ENCODE measurements at places on chromosomes 13 and 19.
A peak's percentile ranks its signal among the peaks of the same experiment; 100 is the strongest.

DNA sequence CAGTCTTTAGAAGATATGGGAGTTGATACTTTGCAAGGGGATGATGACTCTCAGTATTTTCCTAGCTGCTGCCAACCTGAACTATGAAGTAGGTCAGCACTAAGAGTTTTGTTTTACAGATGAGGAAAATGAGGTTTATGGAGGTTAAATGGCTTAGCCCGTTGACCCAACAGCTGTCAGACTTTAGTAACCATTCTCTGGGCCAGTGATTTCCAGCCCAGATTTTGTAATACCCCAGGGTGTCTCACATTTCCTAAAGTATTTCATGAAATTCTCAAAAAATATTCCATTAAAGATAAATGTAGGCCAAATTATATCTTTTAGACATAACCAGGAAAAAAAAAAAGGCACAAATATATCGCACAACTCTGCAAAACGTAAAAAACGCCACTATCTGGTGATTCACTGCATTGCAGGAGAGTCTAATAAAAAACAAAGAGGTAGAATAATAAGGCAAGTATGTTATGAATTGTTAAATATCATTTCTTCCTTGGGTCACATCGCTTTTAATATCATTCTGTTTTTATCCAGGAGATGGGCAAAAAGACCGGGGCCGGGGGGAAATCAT lies 112.5 kb downstream of the DACH1 start:
- DNase-seq = no peak

GRCh38 chr13:99246100-99246499 lies 12.1 kb downstream of the GPR18 start:
- no peak for DNase-seq

GRCh38 chr19:19202707-19203011 lies 555 bp downstream of the NR2C2AP start:
- no peak for DNase-seq

GRCh38 chr19:43532571-43532961 lies 422 bp upstream of the ZNF575 start:
- DNase-seq = peak; percentile 88

GRCh38 chr13:67224148-67224846 lies 5.8 kb downstream of the PCDH9 start:
- DNase-seq = peak; percentile 92

DNA sequence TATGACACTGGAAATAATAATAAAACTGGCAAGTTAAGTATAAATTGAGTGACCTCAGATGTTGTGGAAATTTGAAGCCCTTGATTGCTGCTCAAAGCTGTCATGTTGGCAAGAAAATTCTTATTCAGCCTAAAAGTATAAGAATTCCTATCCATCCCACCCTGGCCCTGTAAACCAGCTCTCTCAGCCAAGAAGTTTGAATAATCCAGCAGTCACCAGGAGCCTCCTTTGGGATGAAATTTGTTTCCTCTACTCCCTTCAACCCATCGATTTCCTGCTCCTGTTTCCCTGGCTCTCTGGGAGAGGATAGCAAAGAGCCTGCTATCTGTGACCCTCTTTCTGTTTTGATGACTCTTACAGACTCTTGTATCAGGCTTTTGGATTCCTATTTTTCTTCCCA lies 169.3 kb downstream of the LHFPL6 start:
- no peak for DNase-seq

GRCh38 chr19:50427997-50428425 lies 4.7 kb upstream of the MYBPC2 start:
- DNase-seq = peak; percentile 91

DNA sequence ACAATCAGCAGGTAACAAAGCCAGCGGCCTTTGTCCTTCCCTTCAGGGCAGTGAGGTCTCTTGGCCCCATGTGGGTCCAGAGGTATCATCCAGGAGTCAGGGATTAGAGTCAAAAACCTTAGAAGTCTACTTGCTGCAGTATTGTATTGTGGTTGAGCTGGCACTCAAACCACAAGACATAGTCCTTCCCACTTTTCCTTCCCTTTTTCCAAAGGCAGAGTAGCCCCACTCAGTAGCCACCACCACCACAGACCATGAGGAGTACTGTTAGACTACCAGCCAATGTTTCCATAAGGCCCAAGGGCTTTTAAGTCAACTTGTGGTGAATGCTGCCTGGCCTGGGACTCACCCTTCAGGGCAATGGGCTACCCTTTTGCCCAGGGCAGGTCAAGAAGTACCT lies 27.1 kb upstream of the CCNA1 start:
- no peak for DNase-seq

DNA sequence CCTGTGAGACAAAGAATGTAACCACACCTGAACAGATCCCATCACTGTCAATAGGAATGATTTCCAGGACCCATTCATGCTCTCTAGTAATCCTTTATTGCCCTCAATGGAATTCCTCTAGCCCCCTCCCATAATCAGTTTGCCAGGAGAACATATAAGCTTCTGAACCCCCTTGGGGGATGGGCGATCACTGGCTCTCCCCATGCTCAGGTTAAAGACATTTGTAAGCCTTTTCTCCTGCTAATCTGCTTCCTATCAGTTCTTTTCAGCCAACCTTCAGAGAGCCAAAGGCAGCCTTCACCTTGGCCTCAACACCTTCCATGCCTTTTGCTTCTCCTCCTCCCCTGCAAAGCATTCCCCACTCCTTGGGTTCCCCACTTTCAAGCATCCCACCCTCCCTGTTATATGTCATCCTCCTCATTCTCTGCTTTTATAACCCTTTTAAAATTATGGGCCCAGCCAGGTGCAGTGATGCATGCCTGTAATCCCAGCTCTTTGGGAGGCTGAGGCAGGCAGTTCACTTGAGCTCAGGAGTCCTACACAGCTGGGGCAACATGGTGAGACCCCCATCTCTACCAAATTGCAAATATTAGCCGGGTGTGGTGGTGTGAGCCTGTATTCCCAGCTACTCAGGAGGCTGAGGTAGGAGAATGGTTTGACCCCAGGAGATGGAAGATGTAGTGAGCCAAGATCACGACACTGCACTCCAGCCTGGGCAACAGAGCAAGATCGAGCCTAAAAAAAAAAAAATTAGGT lies 12.4 kb downstream of the DPRX start:
- DNase-seq = no peak

DNA sequence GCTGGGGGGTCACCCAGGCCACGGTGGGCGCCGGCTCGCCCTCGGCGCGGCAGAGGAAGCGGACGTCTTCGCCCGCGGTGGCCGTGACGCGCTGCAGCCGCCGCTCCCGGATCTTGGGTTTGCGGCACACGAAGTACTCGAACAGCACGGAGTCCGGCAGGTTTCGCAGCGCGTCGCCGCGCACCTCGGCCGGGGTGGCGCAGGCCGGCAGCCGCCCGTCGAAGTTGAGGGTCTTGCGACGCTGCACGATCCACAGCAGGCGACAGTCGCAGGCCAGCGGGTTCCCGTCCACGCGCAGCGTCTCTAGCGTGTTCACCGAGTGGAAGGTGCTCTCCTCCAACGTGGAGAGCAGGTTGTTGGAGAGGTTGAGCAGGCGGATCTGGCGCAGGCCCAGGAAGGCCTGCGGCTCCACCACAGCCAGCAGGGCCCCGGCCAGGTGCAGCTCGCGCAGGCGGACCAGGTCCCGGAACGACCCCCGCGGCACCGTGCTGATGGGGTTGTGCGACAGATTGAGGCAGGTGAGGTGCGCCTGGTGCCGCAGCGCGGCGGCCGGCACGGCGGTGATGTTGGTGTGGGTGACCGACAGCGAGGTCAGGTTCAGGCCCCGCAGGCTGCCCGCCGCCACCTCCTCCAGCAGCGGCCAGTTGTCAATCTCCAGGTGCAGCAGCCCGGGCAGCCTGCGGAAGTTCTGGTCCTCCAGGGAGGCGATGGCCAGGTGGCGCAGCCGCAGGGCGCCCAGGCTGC lies 8.6 kb upstream of the PEAK3 start:
- peak; percentile 54 for DNase-seq

- DNase-seq = peak; percentile 6
These were observed 50.3 kb downstream of the ZNF44 start for GRCh38 chr19:12244370-12244769.

DNA sequence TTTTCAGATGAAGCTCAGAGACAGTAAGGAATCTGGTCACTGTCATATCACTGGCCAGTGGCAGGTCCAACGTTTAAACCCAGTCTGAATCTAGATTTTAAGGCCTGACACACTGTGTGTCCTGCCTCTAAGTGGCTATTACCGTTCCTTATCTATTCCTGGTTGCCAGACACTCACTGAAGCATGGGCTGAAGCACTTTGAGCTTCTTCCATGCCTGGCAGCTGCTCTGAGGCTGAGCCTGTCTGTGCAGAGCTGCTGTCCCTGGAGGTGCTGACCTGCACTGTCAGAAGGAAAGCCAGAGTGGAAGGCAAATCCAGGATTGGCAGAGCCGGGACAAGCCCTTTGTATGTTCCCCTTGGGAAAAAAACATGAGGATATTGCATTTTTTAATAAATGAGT lies 109.2 kb upstream of the SLC7A1 start:
- DNase-seq = no peak

DNA sequence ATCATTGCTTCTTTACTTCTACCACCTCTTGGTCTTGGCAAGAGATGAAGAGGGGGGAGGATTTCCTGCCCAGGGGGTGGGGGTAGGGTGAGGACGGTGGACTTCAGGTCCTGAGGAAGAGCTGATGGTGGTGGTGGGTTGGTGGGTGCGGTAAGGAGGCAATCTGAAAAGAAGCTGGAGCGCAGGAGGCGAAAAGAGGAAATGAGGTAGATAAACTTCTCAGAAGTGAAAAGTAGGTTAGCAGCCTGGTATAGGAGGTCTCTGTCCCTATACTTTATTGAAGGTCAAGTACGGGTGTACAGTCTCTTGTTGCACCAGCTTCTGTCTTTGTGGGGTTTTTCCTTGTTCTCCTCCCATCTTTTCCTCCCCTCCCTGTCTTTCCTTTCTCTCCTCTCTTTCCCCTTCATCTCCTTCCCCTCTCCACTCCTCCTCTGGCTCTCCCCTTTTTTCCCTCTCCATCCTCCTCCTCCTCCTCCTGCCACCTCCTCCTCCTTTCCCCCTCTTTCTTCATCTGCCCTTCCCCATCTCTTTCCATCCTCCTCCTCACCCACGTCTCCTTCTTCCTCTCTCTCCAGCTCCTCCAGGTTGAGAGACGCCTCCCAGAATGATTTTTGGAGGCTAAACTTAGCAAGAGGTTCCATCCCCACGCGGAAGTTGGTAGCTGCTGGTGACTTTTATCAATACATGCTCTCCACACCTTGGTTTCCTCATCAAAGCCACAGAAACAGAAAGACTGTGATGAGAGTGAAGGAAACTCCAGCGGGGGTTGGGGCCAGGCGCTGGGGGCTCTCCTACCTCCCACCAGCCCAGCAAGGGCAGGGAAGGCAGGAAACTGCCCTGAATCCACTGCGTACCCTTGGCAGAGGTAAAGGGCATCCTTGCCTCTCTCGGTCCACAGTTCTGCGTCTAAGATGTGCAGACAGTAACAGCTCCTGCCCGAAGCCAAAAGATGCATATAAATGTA lies 15.3 kb downstream of the TNFSF14 start:
- DNase-seq = peak; percentile 62

- DNase-seq = no peak
These were observed 6.3 kb downstream of the TBCB start for GRCh38 chr19:36121486-36122124.

DNA sequence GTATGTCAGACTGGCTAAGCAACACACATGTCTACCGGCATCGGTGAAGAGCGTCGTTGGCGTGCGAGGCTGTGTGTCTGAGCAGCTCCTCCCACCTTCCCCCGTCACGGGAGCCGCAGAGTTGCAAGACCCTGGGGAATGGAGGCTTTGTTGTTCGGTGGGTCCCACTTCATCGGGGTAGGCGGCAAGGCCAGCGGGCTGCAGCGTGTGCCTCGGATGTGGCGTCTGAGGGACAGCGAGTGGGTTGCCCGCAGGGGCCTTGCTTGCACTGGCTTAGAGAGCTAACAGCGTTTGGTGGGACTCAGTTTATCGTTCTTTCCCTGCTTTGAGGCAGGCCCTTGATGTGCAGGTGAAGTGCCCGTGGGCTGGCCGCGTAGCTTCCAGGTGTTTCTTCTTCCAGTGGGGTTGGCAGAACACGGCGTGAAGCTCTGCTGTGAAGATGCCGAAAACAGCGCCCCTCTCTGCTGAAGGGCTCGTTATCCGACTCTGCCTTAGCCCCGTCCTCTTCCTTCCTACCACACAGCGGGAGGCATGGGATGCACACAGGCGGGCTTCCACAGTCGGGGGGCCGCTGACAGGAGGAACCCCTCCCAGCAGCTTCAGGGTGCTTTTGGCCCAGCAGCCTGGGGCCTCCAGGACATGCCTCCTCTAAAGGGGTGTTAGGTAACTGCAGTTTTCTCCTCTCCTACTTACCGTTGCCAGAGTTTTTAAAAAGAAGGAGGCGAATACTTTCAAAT lies 85.2 kb downstream of the ATP11A start:
- DNase-seq = no peak

DNA sequence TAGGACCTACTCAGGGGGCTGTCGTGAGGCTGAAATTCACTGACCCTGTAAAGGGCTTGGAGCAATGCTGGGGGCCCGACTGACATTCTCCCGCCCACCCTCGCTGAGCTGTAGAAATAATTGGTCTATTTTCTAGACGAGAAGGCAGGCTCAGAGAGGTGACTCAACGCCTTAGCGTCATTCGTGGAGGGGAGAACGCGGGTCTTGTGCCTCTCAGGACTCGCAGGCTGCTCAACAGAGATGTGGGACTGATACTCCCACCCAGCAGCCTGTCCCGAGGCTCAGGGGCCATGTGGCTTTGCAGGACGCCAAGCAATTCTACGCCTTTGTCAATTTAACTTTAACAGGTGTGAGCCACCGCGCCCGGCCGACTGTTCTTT lies 23.6 kb upstream of the ASPDH start:
- no peak for DNase-seq

GRCh38 chr13:53298396-53298795 lies 269.8 kb downstream of the OLFM4 start:
- no peak for DNase-seq

DNA sequence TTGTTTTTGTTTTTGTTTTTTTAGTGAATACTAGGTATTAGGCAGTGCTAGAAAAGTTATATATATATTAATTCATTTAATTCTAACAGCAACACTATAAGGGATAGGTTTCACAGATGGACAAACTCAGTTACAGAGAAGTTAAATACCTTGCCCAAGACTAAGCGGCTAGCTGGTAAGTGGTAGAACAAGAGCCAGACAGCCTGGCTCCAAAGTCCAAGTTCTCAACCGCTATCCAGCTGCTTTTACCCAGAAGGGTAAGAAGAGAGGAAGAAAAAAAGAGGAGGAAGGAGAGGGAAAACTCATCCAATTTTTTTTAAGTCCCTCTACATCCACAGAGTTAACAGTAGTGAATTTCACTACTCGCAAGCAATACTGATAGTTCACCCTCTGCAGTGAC lies 217.0 kb downstream of the SPRY2 start:
- DNase-seq = no peak

DNA sequence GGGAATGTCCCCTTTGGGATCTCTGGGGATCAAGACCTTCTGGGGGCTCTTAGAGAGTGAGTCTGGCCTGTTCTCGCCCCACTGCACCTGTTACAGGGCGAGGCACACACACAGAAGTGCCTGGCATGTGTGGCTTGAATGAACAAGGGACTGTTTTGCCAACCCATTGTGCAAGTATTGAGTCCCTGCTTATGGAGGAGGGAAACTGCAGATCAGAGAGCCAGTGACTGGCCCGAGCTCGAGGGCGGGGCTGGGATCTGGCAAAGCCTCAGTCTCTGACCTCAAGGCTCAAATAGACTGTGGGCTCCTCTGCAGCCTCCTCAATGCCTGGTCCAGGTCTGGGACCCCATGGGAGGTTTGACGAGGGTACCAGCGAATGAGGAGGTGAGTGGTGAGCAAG lies 5.5 kb downstream of the RAVER1 start:
- DNase-seq = no peak

GRCh38 chr13:86892330-86892729 lies 778.8 kb upstream of the SLITRK5 start:
- DNase-seq = no peak
